ENCODE measurements at places on chromosomes 7 and 10. TPM values are rescaled to one million over a fixed set of nuclear protein-coding genes. Genes with fewer than 3 reads are reported as not detected.

The CCDC172 gene
- total RNA-seq: not detected

The WEE2 gene
- not detected for total RNA-seq

The MYPN gene
- total RNA-seq: 1.1 TPM

The SLC37A3 gene
- 64.1 TPM for total RNA-seq

Measured in hair follicle dermal papilla cell (primary cell).